ENCODE measurements at places on chromosomes 6 and 20.

DNA sequence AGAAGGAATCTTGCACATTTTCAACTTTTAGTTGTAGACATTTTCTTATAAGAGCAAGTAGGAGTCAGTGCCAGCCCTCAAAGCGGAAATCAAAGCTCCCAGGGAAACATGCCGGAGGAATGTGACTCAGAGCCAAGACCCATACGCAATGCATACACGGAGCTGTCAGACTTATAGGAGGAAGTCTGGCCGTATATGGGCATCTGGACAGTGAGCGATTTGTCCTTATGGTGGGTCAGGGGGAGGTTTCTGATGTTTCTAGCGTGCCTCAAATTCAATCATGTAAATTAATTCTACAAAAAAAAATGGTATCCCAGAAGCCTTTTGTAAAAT lies 3.6 kb upstream of the CCN2 start:
- DNase-seq: no peak

- DNase-seq: no peak
Measured at GRCh38 chr6:141783585-141783984, 349.1 kb upstream of the GJE1 start.

GRCh38 chr6:129494586-129494985 lies 215.4 kb downstream of the ARHGAP18 start:
- DNase-seq: no peak

DNA sequence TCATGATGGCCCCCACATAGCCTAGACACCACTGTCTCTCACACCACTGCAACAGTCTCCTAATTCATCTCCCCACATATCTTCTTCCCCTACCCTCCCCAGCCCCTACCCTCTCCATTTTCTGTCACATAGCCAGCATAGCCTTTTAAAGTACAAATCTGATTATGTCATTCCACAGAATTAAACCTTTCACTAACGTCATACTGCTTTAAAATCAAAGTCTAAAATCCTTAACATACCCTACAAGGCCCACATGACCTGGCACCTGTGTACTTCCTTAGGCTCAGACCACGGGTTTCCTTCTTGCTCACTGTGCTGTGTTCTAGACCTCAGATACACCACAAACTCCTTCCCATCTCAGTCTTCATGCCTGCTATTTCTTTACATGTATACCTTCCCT lies 5.9 kb downstream of the OSTM1 start:
- DNase-seq: no peak

GRCh38 chr6:76472858-76473257 lies 400.4 kb upstream of the IMPG1 start:
- no peak for DNase-seq

- no peak for DNase-seq
Measured at GRCh38 chr6:96257751-96258150, 242.0 kb downstream of the FUT9 start.

DNA sequence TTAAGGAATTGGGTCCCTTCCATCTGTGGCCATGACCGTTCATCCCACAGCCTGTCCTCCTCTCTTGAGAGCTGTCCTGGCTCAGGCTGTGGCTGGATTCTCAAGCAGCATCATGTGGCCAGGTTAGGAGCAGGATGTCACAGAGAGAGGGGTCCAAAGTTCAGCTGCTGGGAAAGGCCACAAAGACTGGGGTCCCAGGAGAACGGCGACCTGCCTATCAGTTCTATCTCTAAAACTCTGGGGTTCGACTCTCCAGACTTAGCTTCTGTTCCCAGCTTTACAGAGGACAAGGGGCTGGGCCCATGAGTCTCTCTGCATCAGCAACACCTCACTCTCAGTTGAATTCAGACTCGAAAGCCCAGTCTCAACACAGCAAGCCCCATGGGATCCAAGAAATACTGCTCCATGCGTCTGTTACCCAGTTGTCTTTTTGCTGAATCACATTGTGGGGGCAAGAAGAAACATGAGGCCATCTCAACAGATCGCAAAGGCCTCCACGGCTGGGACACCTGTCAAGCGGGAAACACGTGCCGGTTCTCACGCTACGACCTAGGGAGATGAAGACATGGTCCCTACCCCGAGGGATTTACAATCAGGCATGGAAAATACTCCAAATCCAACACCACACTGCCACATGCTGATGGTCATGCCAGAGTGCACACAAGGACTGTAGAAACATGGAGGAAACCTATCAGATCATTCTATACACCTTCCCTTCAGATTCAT lies 95.4 kb downstream of the SLC22A23 start:
- DNase-seq: no peak

- no peak for DNase-seq
Measured at GRCh38 chr6:132830334-132830751, 16.0 kb downstream of the RPS12 start.

- no peak for DNase-seq
Measured at GRCh38 chr6:34390531-34391472, 1.7 kb downstream of the NUDT3 start.

- no peak for DNase-seq
Measured at GRCh38 chr6:13288969-13289391, 39.4 kb downstream of the TBC1D7 start.

DNA sequence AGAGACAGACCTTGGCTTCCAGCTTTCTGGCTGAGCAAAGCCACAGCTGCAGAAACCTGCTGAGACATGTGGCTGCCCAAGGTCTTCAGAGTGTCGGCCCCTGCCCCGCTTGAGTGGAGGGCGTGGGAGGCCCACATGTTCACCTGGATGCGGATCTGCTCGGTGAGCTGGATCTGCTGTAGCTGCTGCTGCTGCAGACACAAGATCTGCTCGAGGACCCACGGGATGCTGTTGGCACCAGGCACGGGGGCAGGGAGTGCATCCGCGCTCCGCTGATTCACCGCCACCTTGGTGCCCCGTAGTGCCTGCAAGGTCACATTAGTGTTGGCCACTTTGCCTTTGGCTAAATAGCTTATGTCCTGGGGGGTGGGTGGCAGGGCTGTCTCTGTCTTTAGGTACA lies 10.7 kb downstream of the SALL4 start:
- DNase-seq: no peak

DNA sequence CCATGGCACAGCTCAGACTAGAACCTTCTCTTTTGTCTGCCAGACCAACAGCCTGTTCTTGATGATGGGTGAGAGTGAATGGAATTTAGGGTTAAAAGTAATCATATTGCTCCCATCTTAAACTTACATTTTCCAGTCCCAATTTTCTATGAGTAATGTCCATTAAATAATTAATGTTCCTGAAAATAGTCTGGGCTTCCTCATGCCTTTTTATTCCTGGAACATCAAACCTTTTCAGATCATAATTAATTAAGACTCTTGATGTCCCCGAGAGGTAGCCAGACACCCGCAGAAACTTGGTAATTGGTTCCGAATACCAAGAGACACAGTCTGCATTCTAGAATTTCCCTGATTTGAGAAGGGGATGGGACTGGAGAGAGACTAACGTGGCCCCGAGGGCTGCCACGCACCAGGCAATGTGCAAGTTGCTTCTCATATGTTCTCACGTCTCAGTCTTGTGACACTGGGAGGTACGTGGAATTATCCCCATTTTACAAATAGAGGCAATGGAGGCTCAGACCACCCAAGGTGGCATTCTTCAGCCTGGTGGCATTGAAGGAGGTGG lies 78.6 kb upstream of the TOX2 start:
- DNase-seq: no peak

- DNase-seq: no peak
Measured at GRCh38 chr6:46215777-46216176, 45.0 kb upstream of the ENPP5 start.

GRCh38 chr6:109759098-109759955 lies 68.2 kb downstream of the FIG4 start:
- DNase-seq: no peak

DNA sequence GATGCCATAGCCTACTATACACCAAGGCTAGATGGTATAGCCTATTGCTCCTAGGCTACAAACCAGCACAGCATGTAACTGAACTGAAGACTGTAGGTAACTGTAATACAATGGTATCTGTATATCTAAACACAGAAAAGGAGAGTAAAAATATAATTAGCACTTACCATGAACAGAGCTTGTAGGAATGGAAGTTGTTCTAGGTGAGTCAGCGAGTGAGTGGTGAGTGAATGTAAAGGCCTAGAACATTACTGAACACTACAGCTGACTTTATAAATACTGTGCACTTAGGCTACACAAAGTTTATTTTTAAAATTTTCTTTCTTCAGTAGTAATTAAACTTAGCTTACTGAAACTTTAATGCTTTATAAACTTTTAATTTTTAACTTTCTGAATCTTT lies 129.5 kb downstream of the BTBD9 start:
- DNase-seq: no peak

DNA sequence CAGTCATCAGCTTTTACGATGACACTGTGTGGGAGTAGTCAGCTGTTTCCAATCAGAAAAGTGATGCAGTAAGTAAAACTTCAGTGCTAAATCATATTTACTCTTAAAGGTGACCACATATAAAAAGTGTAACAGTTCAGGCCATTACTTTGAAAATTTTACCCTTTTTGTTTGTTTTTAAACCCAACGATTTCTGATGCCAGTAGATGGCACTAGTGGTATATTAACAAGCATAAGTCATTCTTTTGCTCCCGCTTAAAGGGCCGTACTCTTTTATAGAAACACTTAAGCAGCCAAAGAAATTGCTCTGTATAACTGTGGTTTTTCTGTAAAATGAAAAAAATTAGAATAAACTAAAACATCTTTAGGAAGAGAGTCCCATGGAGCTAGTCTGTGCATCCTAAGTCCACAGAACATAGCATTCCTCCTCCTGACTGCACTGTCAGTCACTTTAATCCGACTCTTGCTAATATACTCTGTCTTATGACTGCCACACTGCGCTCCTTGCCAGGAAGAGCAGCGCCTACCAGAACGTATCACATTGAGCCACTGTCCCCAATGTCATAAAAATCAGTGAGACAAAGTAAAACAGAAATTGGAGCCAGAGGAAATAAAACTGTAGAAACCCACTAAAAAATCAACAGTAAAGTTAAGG lies 25.0 kb downstream of the HEBP2 start:
- DNase-seq: no peak

DNA sequence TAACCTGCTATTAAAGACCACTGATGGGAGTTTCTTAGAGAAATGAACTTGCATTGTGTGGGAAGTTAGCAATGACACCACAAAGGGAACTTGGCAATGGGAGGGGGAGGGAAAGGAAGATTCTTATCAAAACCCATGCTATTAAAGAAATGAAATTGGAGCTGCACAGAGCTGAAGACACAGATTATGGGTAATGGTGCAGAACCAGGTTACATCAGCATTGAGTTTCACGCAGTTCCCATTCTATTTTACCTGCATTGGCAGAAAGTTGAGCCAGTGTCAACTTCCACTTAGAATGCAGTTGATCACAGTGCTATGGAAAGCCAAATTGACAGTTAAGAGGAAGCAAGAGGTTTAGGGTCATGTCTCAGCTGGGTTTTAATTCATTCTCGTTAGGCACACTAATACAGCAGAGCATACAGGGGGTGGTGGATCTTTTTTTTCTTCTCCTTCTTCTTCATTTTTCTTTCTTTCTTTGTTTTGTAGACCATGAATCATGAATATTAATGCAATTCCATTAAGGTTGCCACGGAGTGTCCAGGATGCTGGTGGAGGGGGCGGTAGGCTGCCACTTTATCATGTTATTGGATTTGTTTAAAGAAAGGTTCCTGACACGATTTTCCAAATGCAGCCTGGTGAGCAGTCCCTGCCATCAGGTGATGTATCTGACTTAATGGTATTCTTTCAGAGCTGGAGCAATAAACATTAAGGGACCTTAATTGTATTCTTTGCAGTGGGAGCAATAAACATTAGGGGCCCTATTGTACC lies 1092.0 kb upstream of the MAP3K7 start:
- DNase-seq: no peak

GRCh38 chr6:22147921-22148776 lies 148.7 kb downstream of the PRL start:
- DNase-seq: no peak

DNA sequence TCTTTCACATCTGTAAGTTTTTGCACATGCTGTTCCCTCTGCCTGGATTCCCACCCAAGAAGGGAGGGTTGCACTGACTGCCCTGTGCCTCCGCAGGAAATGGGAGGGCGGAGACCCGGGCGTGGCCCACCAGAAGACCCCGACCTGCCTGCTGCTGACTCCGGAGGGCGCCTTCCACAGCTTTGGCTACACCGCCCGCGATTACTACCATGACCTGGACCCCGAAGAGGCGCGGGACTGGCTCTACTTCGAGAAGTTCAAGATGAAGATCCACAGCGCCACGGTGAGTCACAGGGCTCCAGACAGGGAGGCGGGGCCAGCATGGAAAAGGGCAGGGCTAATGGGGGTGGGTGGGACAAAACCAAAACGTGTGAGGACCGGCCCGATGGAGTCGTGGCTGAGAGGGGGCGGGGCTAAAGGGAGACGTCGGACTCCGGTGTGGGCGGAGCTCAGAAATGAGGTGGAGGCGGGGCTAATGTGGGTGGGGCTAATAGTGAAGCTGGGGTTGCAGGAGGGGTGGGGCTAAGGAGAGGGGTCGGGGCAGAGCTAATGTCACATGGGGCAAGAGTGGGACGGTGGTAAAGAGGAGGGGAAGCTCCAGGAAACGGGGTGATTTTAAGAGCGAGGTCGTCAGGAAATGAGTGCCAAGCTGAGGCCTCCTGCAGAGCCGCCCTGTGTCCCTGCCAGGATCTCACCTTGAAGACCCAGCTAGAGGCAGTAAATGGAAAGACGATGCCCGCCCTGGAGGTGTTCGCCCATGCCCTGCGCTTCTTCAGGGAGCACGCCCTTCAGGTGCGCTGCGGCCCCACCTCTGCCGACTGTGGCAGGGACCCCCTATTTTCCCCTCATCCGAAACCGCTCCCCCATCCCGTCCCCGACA lies 12.6 kb downstream of the HSPA12B start:
- DNase-seq: no peak

- DNase-seq: no peak
Measured at GRCh38 chr6:11775791-11776409, 2.7 kb downstream of the ADTRP start.

DNA sequence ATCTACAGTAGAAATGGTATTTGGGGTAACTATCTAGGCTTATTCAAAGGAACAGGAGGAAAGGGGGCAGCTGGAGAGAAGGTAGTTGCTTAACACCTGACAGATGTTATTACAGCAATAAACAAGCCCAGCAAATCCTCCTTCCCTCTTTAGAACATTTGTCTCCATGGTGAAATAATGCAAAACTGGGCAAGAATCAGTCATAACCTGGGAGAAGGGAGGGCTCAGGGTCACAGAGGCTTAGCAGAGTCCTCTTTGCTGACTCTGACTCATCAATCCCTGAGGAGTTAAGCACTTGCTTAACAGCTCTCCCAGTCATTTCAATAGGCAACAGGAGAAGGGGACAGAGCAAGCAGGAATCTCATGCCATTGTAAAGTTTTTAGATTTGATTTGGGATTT lies 230.3 kb downstream of the IBTK start:
- no peak for DNase-seq

DNA sequence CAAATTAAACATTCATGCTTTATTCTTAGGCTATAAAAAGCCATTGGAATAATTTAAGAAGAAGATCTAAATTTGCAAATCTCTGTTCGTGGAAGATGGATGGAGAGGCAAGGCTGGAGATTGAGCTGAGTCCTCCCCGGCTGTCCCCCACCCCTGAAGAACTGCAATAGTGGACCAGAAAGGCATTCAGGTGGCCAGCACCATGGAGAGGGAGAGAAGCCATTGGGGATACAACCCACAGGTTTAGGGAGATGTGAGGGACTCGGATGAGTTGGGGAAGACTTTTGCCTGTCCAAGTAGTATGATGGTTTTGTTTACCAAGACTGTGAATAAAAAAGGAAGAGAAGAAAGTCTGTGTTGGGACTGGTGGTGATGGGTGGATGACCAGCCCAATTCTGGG lies 120.8 kb downstream of the F13A1 start:
- DNase-seq: no peak

All from GM19239 (cell line).